ENCODE measurements at places on chromosomes 7 and 10. TPM values are rescaled to one million over a fixed set of nuclear protein-coding genes. Genes with fewer than 3 reads are reported as not detected.
A peak's percentile ranks its signal among the peaks of the same experiment; 100 is the strongest.

GRCh38 chr7:30684351-30684750 lies 2.1 kb upstream of the CRHR2 start:
- H3K4me1 ChIP-seq, result peaks cover 13% of the 10 kb centered on the region
- no peak overlapping the region for H3K4me3 ChIP-seq
- H3K36me3 ChIP-seq, result no peaks in the 10 kb centered on the region
- H3K27me3 ChIP-seq, result peaks cover 35% of the 10 kb centered on the region
- H3K27ac ChIP-seq, result no peak overlapping the region
- DNase-seq, result no peak

DNA sequence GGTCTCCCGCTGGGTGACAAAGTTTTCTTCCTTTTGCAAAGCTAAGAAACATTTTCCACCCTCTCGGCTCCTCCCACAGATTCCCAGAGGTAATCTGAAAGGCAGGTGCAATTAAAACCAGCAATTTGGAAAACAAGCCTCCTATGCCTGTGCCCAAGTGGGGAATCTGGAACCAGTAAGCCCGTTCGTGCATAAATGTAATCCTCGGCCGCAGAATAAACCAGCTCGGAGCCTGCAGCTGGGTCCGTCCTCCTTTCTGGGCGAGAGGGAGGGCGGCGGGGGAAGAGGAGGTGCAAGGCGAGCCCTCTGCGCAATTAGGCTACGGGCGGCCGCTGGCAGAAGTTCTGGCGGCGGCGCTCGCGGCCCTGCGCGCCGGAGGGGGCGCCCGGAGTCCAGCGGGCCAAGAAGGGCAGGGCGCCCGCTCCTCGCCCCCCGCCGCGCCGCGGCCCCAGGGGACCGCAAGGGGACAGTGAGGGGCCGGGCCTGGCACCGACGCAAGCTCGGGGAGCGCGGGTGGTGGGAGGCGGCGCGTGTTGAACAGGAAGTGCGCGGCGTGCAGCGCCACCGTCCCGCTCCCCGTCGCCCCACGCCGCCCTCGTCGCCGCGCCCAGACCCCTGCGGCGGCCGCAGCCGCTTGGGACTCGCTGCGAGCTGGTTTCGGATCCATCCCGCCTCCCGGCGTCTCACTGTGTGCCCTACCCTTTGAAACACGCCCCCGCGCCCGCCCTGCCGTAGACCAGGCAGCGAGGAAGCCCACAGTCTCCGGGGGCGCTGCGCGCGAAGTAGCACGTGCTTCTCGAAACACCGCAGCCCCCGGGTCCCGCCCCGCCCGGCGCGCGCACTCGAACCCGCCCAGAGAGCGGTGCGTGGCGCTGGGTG lies at the start of gene PRKAG2:
Gene PRKAG2 (minus strand): TSS at position 217 of the 879 bp plus-strand sequence. CDS start 495 bp downstream, outside the sequence.
- H3K27ac ChIP-seq, result peak within 1 kb of the TSS; percentile 89
- peaks cover 8% of the 10 kb centered on the region for H3K4me1 ChIP-seq
- peak; percentile 85 for DNase-seq
- H3K4me3 ChIP-seq, result peak within 1 kb of the TSS; percentile 93
- no peaks in the 10 kb centered on the region for H3K27me3 ChIP-seq
- no peaks in the 10 kb centered on the region for H3K36me3 ChIP-seq

DNA sequence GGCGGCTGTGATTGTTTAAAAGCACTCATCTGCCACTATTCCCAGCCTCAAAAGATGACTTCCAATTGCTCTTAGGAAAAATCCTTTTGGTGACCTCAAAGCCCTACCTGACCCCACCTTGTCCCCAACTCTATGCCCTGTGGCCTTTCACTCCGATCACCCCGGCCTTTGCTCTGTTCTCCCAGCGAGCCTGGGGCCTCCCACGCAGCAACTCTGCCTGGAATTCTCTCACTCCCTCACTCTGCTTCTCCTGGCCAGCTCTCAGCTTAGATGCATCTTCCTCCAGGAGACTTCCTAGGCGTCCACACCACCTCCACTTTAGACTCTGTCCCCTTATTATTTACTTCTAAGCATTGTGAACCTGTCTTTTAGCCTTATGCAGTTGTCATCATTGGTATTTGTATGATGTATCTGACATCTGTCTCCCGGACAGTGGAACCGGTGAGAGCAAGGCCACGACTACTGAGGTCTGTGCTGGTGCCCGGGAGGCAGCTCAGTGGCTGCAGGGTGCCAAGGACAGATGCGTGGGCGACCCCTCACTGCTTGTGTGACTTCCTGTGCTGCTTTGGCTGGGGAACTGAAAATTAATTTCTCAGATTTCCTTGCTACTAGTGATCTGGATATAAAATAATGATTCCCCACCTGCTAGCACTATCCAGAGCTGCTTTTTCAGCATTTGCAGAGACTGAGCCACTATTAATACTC lies 63.0 kb downstream of the PIP4K2A start:
- peaks cover 50% of the 10 kb centered on the region for H3K36me3 ChIP-seq
- H3K4me1 ChIP-seq, result peaks cover 96% of the 10 kb centered on the region
- peak overlapping the region; percentile 80 for H3K4me3 ChIP-seq
- peak overlapping the region; percentile 99 for H3K27ac ChIP-seq
- no peaks in the 10 kb centered on the region for H3K27me3 ChIP-seq
- peak; percentile 86 for DNase-seq

DNA sequence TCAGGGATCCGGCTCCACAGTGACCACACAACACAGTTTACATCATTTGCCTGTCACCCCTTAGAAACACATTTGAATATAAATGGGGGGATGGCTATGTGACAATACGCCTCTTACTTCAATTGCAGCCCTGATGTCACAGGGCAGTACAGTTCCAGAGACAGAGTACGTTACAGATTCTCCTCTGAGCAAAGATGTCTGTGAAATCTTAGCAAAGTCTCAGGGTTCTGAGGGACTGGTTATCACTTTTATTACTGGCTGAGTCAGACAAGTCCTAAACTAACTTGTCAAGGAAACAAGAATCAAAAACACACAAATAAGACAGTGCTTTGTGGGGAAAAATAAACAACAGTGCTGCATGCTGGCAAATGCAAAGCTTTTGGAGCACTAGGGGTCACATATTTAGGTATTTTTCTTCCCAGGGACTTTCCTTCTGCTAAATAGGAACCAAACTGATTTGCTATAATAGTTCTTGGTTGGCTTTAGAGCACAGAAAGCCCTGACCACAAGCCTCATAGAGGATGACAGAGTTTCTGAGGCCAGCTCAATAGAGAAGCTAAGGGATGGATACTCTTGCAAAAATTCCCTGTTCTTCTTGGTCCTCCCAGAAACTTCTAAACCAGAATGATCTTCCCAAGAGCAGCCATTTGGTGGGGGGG lies 501.6 kb downstream of the GRID1 start:
- no peaks in the 10 kb centered on the region for H3K36me3 ChIP-seq
- H3K4me3 ChIP-seq, result no peak overlapping the region
- no peak overlapping the region for H3K27ac ChIP-seq
- H3K27me3 ChIP-seq, result peaks cover 8% of the 10 kb centered on the region
- no peak for DNase-seq

GRCh38 chr7:133582766-133583523 lies 330.1 kb downstream of the EXOC4 start:
- H3K27me3 ChIP-seq, result no peaks in the 10 kb centered on the region
- H3K36me3 ChIP-seq, result peaks cover 9% of the 10 kb centered on the region
- H3K4me1 ChIP-seq, result peaks cover 4% of the 10 kb centered on the region
- no peak overlapping the region for H3K27ac ChIP-seq

- H3K4me1 ChIP-seq, result no peaks in the 10 kb centered on the region
- no peaks in the 10 kb centered on the region for H3K36me3 ChIP-seq
Measured at GRCh38 chr7:48140001-48140681, 31.1 kb upstream of the ABCA13 start.

GRCh38 chr7:19109000-19109946 lies 8.2 kb downstream of the TWIST1 start:
- no peak overlapping the region for H3K4me3 ChIP-seq
- peaks cover 86% of the 10 kb centered on the region for H3K27me3 ChIP-seq
- H3K36me3 ChIP-seq, result no peaks in the 10 kb centered on the region
- no peak for DNase-seq

DNA sequence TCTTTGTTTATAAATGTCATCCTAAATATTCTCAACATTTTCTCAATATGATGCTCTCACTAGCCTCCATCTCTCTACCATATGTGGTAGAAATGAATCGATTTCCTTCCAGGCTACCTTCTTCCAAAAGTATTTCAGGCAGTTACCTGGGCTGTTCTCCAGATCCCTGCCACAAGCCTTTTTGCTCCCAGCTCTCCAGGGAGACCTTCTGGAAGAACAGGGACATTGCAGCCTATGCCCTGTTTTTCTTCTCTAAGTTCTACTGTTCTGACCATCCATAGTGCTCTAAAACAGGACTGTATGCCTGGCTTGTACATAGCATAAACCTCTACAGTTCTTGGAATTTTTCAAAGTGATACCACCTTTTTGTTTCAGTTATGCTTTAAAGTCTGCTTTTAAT lies 552.8 kb downstream of the ANKRD7 start:
- DNase-seq, result no peak
- H3K27me3 ChIP-seq, result no peaks in the 10 kb centered on the region
- no peak overlapping the region for H3K4me3 ChIP-seq
- H3K36me3 ChIP-seq, result no peaks in the 10 kb centered on the region
- no peak overlapping the region for H3K27ac ChIP-seq
- no peaks in the 10 kb centered on the region for H3K4me1 ChIP-seq

- H3K27me3 ChIP-seq, result peaks cover 2% of the 10 kb centered on the region
- no peak for DNase-seq
- H3K36me3 ChIP-seq, result no peaks in the 10 kb centered on the region
- peaks cover 7% of the 10 kb centered on the region for H3K4me1 ChIP-seq
- no peak overlapping the region for H3K27ac ChIP-seq
Measured at GRCh38 chr7:39461263-39461820, 104.9 kb upstream of the YAE1 start.

DNA sequence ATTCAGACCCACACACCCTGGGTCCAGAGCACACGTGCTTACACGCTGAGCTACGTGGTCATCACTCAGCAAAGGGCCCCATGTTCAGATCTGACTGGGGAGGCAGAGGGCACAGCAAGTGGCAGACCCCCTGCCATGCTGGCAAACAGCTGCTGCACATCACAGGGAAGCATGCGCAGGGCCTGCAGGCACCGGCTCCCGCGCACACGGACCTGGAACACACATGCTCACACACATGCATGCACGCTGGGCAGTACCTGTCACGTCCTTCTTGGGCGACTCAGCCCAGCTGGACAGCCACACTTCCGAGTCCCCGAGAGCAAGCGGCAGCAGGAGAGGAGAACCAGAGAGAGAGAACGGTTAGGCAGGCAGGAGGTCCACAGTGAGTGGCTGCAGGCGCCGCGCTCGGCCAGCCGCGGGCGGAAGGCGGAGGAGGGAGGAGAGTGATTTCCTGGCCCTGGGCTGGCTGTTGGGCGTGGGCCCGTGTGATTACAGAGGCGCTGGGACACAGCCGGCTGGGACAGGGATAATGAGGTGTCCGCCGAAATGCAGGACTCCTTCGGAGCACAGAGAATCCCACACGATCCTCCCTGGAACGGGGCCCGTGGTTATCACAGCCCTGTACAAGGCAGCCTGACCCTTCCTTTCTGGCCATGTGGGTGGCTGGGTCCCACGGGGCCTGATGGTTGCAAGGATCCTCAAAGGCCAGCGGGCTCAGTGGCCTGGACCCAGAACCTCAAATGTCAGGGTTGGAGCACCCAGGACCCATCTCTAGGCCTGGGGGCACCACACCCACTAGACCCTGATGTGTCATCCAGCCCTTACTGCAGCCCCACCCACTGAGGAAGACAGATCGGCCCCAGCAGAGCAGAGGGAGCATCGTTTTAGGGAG lies 175.1 kb downstream of the NEURL1 start:
- peak; percentile 8 for DNase-seq
- peaks cover 9% of the 10 kb centered on the region for H3K4me1 ChIP-seq
- peak overlapping the region; percentile 34 for H3K4me3 ChIP-seq
- H3K36me3 ChIP-seq, result no peaks in the 10 kb centered on the region
- H3K27me3 ChIP-seq, result no peaks in the 10 kb centered on the region

GRCh38 chr10:44993226-44993921 lies 7.3 kb upstream of the ZNF22 start:
- H3K4me3 ChIP-seq, result no peak overlapping the region
- H3K27ac ChIP-seq, result no peak overlapping the region
- H3K36me3 ChIP-seq, result no peaks in the 10 kb centered on the region
- peaks cover 3% of the 10 kb centered on the region for H3K27me3 ChIP-seq
- DNase-seq, result no peak
- peaks cover 20% of the 10 kb centered on the region for H3K4me1 ChIP-seq

DNA sequence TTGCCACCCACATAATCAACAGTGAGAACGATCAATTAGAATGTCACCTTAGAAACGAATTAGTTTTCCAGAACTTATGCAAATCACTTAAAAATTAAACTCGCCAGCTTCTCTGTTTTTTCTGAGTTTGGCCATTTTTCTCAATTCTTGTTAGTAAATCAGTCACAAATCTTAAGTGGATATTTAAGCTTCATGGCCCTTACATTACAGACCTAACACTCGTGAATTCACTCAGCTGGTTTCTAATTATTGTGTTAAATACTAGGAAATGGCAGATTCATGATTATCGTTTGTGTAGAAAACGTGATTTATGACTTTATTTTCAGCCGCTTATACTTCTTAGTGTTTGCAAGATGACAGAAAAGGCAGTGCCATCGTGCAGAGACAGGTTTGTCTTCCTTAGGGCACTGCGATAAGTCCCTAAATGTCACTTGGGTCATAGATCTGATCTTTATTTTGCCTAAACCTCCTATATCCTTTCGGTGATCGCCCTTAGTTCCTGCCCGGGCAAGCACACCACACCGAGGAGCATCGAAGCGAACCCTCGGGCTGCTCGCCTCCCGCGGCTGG lies 587 bp upstream of the CELF2 start:
- H3K4me1 ChIP-seq, result peaks cover 13% of the 10 kb centered on the region
- H3K4me3 ChIP-seq, result peak overlapping the region; percentile 68
- no peak for DNase-seq
- H3K27ac ChIP-seq, result no peak overlapping the region
- H3K27me3 ChIP-seq, result peaks cover 78% of the 10 kb centered on the region

GRCh38 chr7:44282601-44283171 lies 42.7 kb downstream of the CAMK2B start:
- no peak overlapping the region for H3K27ac ChIP-seq
- no peaks in the 10 kb centered on the region for H3K4me1 ChIP-seq
- no peak overlapping the region for H3K4me3 ChIP-seq

- no peak for DNase-seq
- no peak overlapping the region for H3K4me3 ChIP-seq
- H3K4me1 ChIP-seq, result peaks cover 18% of the 10 kb centered on the region
- peaks cover 59% of the 10 kb centered on the region for H3K27me3 ChIP-seq
- H3K36me3 ChIP-seq, result no peaks in the 10 kb centered on the region
Measured at GRCh38 chr7:150901160-150902035, 49.1 kb downstream of the AOC1 start.

DNA sequence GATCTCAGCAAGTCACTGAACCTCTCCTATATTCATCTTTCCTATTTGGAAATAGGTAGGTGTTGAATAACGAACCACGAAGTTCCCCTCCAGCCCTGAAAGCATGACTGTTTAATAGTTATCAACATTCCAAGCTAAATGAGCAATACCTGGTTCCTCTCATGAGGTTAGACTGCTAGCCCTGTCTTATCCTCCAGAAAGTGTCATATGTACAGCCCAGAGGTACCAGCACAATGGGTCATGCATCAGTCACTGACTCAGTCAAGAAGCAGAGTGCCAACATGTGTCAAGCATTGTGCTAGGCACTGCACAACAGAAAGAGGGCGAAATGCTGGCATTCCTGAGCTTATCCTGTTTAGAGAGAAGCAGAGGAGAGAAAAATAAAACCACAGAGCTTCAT lies 70.0 kb downstream of the AMPH start:
- no peak overlapping the region for H3K27ac ChIP-seq
- no peaks in the 10 kb centered on the region for H3K4me1 ChIP-seq
- H3K4me3 ChIP-seq, result no peak overlapping the region
- no peaks in the 10 kb centered on the region for H3K36me3 ChIP-seq

Gene PIK3CG
- total RNA-seq, result 26.8 TPM

Gene DPP6
- not detected for total RNA-seq

Gene SEMA3D
- not detected for total RNA-seq

Gene ICA1
- 1.3 TPM for total RNA-seq
